ENCODE measurements at places on chromosomes 7 and 10.

DNA sequence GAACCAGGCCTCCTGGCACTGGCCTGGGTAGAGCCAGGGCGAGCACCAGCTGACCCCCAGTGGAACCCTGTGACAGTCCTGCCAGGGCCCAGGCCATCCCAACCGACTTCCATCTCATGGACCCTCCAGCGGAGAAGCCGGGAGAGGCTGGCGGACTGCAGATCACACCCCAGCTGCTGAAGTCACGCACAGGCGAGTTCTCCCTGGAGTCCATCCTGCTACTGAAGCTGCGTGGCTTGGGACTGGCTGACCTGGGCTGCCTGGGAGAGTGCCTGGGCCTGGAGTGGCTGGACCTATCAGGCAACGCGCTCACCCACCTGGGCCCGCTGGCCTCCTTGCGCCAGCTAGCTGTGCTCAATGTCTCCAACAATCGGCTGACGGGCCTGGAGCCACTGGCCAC, 4.7 kb downstream of the RARRES2 start:
- DNase-seq = no peak

GRCh38 chr10:123678376-123678775, 12.2 kb downstream of the GPR26 start:
- no peak for DNase-seq

- DNase-seq = no peak
Observed at GRCh38 chr7:1610678-1611302, 41.0 kb upstream of the PSMG3 start.

GRCh38 chr10:13683017-13683416, 96.3 kb downstream of the PRPF18 start:
- DNase-seq = no peak

DNA sequence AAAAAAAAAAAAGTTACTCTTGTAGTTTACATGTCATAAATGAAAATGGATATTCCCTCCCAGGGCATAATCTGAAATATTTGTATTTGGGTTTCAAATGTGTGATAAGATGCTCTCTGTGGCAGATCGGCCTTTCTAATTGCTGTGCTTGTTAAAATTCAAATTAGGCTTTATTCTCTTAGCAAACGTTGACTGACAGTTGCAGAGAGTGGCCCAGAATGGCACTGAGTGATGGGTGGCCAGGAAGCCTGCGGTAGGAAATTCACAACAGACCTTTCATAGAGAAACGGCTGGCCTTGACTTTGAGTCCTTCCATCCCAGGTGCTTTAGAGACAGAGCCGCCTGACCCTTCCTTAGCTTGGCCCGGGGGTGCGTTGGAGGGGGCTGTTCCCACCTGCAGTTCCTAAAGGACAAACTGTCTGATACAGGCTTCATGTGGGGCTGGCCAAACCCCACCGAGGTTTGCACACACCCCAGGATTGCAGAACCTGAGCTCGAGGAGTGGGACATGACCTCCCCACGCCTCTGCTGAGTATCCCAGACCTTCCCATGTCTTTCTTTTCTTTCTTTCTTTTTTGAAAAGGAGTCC, 152.7 kb downstream of the CUX1 start:
- DNase-seq = no peak

DNA sequence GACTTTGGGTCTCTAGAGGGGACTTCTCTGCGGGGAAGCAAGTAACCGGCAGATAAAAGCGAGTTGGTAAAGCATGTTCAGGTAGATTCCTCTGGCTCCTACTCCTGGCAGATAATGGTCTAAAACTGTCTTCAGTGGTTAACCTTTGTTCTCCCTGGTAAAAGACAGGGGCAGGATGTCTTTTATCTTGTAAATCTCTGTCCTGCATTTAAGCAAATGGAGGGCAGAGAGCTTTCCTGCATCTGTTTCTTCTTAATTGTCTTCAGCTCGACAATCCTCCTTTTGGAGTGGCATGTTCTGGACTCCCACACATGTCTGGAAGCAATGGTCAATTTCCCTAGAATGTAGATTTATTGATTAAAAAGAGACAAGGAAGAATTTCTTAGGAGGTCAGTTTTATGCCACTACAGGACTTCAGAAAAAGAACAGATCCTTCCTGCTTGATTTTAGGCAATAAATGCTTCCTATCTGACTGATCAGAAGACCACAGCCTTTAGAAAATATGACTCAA, 16.6 kb downstream of the C7orf33 start:
- no peak for DNase-seq

DNA sequence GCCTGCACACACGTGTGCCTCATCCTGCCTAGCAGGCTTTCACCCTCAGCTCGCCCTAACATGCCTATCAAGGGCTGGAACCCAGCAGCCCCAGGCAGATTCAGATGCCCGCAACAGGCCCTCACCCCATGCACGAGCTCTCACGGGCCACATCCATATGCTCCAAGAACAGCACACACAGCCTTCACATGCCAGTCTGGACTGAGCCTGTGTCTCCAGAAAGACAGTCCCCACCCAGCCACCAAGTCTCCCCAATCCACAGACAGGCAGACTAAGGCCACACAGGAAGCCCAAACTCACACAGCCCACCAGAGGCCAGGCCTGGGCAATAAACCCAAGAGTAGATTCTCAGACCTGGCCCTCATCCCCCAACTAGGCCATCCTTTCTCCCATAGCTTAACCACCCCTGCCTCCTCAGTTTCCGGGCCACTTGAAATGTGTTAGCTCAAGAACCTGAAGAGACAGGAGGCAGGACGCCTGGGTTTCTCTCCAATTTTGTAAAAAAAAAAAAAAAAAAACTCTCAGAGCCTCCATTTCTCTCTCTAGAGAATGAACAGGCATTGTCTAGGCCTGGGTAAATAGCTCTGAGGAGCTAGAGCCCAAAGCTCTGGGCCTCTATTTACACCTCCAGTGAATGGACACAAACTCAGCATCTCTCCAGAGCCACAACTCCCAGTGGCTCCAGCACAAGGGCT, 6.8 kb downstream of the LDB1 start:
- DNase-seq = no peak

- DNase-seq = no peak
Observed at GRCh38 chr10:9759596-9759995, 1258.1 kb upstream of the CELF2 start.

DNA sequence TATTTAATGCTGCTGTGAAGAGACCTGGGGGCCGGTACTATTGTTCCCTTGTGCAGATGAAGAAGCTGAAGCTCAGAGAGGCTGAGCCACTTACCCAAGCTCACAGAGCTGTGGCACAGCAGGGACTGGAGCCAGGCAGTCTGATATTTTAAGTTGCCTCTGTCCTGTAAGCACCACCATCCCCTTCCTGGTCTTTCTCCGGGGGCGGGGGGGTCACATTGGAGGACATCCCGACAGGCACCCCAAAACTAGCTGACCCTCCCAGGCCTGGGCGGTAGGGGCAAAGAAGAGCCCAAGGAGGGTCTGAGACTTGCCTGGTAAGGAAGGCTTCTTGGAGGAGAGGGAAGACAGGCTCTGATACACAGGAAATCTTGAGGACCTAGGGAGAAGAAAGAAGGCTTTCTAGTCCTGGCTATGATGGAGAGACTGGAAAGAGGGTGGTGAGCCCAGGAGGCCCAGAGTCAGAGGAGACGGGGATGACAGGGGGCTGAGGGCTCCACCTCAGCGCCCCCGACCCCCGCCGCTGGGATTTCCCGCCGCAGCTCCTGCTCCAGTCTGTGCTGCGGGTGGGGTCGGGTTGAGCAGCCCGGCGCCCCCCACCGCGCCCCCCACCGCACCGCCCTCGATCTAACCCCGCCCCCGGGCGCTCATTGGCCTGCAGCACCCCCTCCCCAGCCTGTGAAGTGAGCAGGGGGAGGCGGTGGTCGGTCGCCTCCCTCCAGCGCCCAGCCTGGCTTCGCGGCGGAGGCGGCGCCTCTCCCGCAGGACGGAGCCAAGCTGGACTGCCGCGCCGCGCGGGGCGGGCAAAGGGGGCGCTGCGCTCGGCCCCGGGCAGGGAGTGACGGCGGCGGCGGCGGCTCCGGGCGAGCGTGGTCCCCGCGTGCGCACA, at the start of gene ADCYAP1R1:
ADCYAP1R1 (plus strand) TSS at position 711 of the 889 bp plus-strand sequence. CDS start 10,957 bp downstream, outside the sequence.
- no peak for DNase-seq
